ENCODE measurements at places on chromosomes 3 and 15. TPM values are rescaled to one million over a fixed set of nuclear protein-coding genes. Genes with fewer than 3 reads are reported as not detected.

DNA sequence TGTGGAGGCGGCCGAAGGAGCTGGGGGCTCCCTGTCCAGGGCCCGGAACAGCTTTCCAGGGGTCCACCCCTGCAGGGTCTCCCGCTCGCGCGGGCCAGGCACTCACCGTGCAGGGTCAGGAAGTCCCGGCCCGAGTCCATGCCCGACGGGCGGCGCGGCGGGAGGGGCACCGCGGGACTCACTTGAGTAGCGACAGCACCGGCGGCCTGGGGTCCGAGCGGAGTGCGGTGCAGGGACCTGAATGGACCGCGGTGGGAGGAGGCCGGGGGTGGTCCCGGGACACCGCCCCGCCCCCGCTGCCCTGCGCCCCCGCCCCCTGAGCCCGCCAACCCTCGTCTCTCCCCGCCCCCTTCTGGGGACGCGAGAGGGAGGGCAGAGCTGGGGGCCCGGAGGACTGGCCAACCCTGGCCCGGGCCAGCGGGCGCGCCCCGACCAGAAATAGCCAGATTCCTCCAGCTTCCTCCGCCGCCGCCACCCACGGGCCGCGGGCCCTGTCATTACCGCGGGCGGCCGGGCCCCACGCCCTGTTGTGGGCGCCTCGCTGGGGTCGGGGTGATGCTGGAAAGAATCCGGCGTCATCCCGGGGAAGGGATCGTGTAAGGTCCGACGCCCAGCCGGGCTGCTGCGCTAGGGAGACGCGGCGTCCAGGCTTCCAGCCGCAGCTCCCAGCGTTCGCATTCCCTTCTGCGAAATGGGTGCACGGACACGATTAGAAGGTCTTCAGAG, at the start of gene PLCD1:
Gene PLCD1 (minus strand): TSS at position 243 of the 726 bp plus-strand sequence. CDS start 103 bp downstream, at position 140.
- peak; percentile 99 for DNase-seq

DNA sequence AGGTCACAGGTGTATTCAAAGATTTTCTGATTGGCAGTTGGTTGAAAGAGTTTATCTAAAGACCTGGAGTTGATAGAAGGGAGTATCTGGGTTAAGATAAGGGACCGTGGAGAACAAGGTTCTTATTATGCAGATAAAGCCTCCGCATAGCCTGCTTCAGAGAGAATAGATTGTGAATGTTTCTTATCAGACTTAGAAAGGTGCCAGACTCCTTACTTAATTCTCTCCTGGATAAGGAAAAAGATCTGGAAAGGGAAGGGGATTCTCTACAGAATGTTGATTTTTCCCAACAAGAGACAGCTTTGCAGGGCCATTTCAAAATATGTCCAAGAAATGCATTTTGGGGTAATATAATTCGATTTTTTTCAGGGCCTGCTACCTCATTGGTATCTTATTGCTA, 341.3 kb upstream of the RARB start:
- no peak for DNase-seq

DNA sequence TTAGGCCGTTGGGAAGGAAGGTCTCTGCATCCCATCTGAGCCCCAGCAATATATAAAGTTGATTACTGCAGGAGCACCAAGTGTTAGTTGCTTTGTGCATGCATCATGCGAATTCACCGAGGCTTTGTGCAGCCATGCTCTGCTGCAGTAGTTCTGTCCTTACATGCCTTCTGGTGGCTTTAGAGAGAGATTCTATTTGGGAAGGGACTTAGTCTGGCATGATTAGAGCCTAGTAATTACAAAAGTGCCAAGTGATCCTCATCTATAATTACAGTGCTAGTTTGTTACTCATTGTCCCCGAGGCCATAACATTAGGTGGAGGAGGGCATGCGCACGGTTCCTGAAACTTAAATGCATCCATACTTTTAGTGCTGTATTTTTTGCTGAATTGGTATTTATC, 353.6 kb downstream of the CNTN4 start:
- no peak for DNase-seq

DNA sequence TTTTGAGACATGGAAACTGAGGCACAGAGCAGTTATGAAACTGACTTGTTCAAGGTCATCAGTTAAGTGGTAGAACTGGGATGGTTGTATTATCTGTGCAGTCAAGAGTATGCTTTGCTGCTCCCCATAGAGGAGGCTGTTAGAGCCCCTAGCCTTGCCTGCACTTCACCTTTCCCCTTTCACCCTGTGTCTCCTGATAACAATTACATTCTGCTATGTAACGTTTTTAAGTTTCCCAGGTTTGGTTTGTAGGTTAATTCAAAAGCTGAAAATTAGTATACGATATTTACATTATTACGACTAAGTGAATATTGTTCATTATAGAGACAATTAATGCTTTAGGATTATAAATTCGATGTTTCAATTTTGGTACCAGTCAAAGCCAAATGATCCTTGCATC, 89.9 kb downstream of the ECT2 start:
- DNase-seq = no peak

GRCh38 chr3:51390246-51391074, 625 bp upstream of the RBM15B start:
- no peak for DNase-seq

GRCh38 chr15:47203993-47204392, 513.3 kb upstream of the SEMA6D start:
- no peak for DNase-seq

The LMLN gene
- 3.7 TPM for total RNA-seq

DNA sequence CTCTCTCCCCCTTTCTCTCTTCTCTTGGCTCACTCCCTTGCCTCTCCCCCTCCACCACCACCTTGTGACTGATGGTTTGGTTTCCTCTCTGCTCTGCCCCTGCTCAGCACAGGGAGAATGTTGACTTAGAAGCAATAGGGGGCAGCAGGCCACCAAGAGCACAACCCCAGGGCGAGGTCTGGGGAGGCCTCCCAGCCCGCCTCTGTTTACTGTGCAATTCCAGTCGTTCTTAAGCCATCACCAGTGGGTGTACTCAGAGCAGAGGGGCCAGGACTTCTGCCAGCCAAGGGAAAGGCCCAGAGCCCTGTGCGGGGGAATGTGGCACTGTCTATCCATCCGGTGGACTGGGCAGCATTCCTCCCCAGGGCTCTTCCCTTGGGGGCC, 5.7 kb upstream of the APEH start:
- peak; percentile 72 for DNase-seq

The TMEM212 gene
- not detected for total RNA-seq

The RBP2 gene
- not detected for total RNA-seq

GRCh38 chr3:124174476-124174875, 182.6 kb upstream of the ROPN1 start:
- peak; percentile 8 for DNase-seq

The MNS1 gene
- 0.52 TPM for total RNA-seq

DNA sequence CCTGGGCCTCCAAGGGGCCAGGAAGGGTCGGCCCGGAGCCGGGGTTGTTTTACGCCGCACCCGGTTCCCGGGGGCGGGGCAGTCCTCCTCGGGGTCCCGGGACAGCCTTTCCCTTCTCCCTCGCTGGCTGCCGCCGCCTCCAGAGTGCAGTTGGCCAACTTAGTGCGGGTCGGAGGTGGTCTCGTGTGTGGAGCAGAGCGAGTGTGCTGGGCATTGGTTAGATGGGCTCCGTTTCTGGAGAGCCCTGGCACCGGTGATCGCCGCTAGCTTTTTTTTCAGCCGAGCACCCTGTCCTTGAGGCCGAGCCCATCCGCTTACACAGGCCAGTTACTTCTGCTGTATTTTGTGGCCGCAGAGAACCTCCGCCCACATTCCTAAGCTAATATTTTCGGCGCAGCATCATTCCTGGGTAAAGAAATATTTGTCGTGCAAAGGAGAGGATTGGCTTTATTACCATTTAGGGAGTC, 585 bp downstream of the KIF23 start:
- peak; percentile 84 for DNase-seq
